ENCODE measurements at places on chromosomes 5 and 9.
A peak's percentile ranks its signal among the peaks of the same experiment; 100 is the strongest.

DNA sequence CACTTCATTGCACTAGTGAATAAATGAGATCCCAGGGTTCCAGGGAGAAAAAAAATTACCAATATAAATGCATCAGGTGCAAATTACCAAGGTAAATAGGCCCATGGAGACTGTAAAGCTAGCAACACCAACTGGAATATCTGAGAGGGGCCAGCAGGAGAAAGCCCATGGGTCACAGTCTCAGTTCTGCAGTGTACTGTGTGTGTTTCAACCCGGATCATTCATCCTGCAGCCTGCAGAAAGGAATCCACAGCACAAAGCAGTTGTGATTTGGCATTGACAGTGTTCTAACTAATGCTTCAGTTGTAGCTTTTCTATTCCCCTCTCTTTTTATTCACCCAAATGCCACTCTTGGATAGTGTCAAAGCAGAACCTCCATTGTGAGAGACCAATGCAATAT lies 171.0 kb downstream of the EFNA5 start:
- no peak for DNase-seq

DNA sequence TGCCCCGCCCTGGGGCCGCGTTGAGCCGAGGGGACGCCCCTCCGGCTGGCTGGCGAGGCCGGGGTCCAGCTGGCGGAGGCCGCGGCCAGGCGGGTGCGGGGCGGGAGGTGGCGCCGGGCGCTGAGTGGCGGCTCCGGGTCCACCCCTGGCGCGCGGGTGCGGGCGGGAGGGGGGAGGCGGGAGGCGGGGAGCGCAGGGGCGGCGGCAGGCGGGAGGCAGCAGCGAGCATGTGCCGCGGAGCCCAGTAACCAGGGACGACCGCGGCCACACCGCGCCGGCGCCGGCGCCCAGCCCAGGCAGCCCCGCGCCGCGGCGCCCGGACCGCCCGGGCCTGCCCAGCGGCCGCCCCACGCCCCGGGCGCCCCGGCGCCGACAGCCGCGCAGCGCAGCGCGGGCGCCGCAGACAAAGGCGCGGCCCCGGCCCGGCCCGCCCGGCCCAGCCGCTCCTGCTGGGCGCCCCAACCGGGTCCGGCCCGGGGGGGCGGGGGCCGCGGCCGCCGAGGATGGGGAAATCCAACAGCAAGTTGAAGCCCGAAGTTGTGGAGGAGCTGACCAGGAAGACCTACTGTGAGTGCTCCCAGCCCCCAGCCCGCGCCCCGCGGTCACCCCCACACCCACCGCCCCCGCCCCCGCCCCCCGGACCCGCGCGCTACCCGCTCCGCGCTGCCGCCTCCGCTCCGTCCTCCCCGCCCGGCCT lies at the start of gene NCS1:
Gene NCS1, plus strand, starts transcription at position 244 of the 697 bp plus-strand sequence. Its CDS starts 260 bp downstream, at position 504.
- peak; percentile 93 for DNase-seq

DNA sequence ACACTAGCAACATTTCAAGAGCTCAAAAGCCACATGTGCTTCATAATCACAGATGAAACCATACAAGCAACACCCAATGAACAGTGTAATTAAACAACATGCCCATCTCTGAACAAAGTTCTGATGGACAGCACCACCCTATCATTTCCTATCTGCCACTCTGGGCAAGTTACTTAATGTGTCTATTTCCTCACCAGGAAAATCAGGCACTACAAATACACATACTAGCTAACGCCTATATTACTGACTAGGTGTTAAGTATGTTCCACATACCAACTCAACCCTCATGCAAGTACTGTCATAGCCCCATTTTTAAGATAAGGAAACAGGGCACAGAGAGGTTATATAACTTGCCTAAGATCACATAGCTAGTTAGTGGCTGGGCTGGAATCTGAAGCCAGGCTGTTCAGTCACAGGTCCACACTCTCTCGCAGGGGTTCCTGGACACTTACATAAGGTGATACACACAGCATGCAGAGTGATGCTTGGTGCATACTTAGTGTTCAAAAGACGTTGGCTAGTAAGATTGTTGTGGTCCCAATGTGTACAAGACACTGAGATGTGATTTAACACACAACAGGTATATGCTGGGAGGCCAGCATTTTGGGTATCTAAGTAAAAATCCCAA lies 24.2 kb downstream of the CORO2A start:
- no peak for DNase-seq

DNA sequence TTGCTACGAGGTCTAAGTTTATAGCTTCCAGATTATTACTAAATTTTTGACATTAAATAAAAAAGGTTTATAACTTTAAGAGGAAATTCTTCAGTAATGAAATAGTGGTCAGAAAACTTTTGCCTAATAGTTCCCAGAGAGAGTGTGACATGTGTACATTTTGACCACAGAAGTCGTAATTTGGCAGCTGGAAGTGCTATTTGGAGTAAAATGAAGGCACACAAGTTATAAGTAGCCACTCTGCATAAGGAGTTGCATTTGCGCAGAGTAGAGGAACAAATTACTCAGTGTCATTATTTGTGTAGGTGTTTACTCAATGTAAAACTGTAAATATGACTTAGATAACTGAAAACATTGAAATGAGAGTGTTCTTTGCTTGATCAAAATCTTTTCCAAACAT lies 408.4 kb downstream of the CCDC171 start:
- no peak for DNase-seq

GRCh38 chr5:133397348-133397747 lies 215.0 kb downstream of the FSTL4 start:
- no peak for DNase-seq

Data from posterior vena cava (tissue), 2 donors.